ENCODE measurements at places on chromosomes 4 and X. TPM values are rescaled to one million over a fixed set of nuclear protein-coding genes. Genes with fewer than 3 reads are reported as not detected.

RPS6KA3 gene
- total RNA-seq: 70.1 TPM

INTS6L gene
- total RNA-seq: 19.4 TPM

PLK4 gene
- total RNA-seq: 32.6 TPM

CXCL13 gene
- 2.3 TPM for total RNA-seq

KDR gene
- total RNA-seq: not detected

CT45A3 gene
- not detected for total RNA-seq

FAM193A gene
- total RNA-seq: 25.8 TPM

TNMD gene
- total RNA-seq: not detected

ZNF711 gene
- total RNA-seq: 0.07 TPM

ADH7 gene
- total RNA-seq: not detected

GUCY1A1 gene
- not detected for total RNA-seq

DSPP gene
- not detected for total RNA-seq

KCTD8 gene
- total RNA-seq: not detected

NAP1L3 gene
- total RNA-seq: 2.0 TPM

TMPRSS11A gene
- total RNA-seq: not detected

IL21 gene
- 3.5 TPM for total RNA-seq

MAGEA4 gene
- total RNA-seq: not detected

PABPC1L2B gene
- not detected for total RNA-seq

FAM114A1 gene
- not detected for total RNA-seq

ARHGAP36 gene
- not detected for total RNA-seq

HSFX4 gene
- total RNA-seq: not detected

MAGEC1 gene
- total RNA-seq: not detected

REPS2 gene
- 0.11 TPM for total RNA-seq

GAGE12F gene
- not detected for total RNA-seq

MEPE gene
- not detected for total RNA-seq

GPR143 gene
- total RNA-seq: not detected

SNCA gene
- total RNA-seq: 0.42 TPM

SLC9B1 gene
- total RNA-seq: 1.7 TPM

C1QTNF7 gene
- total RNA-seq: not detected

CTAG2 gene
- total RNA-seq: 47.3 TPM

CFI gene
- not detected for total RNA-seq

GAGE12J gene
- total RNA-seq: not detected

AR gene
- not detected for total RNA-seq

SPANXD gene
- total RNA-seq: not detected

SPACA5 gene
- total RNA-seq: not detected

ZAR1 gene
- total RNA-seq: not detected

MAGEA12 gene
- total RNA-seq: not detected

C4orf54 gene
- total RNA-seq: not detected

IL2 gene
- total RNA-seq: 173 TPM

HDAC8 gene
- total RNA-seq: 17.3 TPM

FGA gene
- not detected for total RNA-seq

RBM46 gene
- not detected for total RNA-seq

SPIN3 gene
- total RNA-seq: 7.1 TPM

F8A2 gene
- total RNA-seq: not detected

Measured in CD8-positive, alpha-beta memory T cell (primary cell).